ENCODE measurements at places on chromosomes 16 and 17. TPM values are rescaled to one million over a fixed set of nuclear protein-coding genes. Genes with fewer than 3 reads are reported as not detected.
A peak's percentile ranks its signal among the peaks of the same experiment; 100 is the strongest.

- peak; percentile 82 for DNase-seq
These were observed 69.9 kb downstream of the ABR start for GRCh38 chr17:1109606-1110540.

DNA sequence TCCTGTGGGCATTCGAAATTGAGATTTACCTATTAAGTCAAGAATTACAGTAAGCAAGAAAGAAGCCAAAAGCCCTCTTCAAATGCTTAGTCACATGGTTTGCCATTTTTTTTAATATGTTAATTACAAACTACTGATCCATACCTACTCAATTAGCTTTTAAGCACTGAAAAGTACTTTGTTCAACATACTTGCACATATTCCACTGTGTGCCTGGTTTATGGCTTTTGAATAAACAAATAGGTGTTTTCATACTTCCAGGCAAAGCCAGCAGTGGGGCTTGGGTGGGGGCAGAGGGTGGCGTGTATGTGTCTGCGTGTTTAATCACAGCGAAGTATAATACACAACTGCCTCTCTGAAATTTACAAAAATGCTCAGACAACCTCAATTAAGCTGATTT, 51.4 kb downstream of the GAS7 start:
- no peak for DNase-seq

DNA sequence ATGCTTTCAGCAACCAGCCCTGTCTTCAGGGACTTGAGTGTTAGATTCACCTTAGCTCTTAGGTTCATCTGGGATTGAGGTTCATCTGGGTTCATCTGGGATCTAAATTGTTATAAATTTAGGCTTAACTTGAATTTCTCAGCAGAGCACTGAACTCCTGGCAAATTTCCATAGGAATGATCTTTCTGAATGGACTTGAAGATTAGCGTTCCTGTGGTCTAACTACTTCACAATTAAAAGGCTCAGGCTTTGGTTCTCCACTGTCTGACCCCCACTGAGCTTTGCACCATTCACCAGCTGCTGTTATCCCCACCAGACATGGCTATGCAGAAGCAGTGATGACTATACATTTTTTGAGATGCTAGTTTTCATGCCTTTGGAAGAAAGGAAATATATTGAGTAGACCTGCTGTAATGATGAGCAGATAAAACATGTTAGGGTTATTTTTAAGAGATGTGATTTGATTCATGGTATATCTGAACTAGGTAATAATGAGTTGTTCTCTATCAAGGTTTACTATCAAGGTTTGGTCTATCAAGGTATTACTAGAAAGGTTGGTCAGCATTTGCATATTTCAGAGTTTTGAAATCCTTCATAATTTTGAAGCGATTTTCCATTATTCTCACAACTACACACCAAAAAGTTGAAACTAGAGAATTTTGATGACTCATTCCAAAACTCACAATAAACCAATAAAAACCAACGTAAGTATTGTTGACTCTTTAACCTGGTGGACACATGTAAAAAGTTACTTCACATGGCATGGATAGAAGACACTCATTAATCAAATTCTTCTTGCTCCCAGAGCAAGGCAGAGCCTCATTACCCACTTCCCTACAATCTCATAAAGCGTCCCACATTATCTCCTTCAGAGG, 71.7 kb downstream of the SNX11 start:
- DNase-seq, result no peak

DNA sequence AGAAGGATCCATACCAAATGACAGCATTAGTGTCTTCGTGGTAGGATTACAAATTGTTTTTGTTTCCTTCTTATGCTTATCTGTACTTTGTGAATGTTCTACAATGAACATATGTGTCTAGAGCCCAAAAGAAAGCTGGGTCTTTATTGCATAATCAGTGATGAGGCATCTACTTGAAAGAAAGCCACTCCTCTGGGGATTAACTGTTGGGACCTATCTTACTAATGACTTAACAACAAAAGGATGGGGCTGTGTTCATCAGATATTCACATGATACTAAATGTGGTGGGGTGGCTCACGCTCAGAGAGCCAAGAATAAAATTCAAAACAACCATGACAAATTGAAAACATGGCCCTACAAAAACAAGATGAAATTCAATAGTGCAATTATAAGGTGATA, 160.2 kb downstream of the RGS9 start:
- no peak for DNase-seq

DNA sequence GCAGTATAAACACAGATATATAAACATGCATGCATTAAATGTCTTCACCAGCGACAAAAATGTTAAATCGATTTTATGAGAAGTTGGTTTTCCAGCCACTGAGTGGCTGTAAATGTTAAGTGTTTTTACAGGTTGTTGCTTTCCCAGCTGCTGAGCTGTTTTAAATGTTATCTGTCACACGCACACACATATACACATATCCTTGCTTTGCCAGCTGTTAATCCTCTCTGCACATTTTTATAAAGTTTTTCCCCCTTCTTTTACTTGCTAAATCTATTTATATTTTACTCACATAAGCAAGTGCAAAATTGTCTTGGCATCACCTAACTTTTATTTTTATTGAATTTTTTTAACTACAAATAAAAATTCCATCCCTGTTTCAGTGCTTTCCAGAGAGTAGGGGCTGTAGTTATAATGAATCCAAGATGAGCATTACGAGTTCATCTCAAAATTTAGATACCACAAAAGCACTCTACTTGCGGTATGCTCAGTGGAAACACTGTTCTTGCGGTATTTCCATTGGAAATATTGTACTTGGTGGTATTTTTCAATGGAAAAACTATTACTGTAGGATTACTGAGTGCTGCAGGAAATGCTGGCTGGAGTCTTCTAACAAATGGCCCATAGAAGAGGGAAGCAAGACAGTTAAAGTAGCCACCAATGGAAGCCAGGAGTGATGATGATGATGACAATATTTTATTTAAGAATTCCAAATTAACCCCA, 124.9 kb upstream of the KCNJ16 start:
- no peak for DNase-seq

GRCh38 chr17:82588266-82589175, 59.7 kb downstream of the WDR45B start:
- no peak for DNase-seq

DNA sequence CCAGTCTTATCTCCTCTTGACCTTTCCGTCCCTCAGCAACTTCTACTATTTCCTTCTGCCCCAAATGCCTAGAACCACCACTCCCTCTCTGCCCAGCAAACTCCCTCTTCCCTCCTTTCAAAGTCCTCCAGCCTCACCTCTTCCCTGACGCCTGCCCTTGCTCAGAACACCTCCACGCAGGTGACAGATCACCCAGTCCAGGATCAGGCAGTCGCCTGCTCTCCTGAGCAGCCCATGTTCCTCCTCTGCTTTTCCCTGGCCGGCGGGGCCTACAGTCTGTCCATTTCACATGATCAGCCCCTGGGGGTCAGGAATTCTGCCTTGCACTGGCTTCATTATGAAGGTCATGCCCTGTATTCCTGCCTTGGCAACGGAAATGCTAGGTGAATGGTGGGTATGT, 422 bp downstream of the CD300LF start:
- DNase-seq, result no peak

DNA sequence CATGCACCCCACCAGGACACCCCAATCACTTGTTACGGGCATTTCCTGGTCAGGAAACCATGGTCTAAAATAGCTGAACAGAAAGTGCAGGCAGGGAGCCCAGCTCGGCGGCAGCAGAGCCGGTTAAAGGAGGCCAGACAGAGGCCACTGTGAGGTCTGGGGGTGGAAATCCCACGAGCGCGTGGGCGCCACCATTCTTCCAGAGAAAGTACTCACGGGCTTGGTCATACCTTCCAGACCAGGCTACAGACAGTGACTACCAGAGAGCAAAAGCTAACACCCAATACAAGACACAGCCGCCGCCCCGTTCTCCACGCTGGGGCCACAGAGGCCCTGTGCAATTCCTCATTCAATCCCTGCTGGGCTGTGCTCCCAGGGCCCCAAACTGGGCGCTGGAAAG, 11.9 kb downstream of the CEP131 start:
- no peak for DNase-seq

GRCh38 chr17:66301864-66302741, at the start of gene PRKCA:
Gene PRKCA (plus strand): TSS chr17:66302613.
- peak; percentile 81 for DNase-seq

DNA sequence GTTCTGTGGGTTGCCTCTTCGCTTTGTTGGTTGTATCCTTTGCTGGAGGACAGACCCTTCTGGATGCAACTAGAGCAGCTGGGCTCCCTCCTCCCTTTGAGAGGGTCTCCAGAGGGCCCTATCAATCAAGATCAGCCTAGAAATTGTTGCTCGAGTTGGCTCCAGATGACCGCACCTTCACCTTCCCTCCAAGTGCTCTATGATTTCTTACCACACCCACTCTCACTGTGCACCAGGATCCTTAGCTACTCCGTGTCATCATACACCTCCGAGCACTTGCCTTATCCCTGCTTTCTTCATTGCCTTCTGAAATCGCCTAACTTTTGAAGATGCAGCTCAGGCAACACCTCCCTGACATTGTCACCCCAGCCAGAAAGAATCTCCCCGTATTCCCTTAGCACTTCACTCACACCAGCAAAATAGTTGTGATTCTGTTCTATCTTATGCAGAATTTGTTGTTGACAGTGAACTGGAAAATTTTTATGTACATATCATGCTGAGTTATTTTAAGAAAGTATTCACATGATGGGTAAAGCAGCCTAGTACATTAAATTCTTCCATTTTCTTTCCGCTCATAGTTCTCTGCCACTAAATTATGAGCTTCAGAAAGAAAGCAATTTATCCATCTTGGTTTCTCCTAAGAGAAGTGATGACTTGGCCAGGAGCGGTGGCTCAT, 52.9 kb downstream of the ABAT start:
- no peak for DNase-seq

GRCh38 chr16:64925166-64925565, 196.7 kb downstream of the CDH11 start:
- peak; percentile 22 for DNase-seq

DNA sequence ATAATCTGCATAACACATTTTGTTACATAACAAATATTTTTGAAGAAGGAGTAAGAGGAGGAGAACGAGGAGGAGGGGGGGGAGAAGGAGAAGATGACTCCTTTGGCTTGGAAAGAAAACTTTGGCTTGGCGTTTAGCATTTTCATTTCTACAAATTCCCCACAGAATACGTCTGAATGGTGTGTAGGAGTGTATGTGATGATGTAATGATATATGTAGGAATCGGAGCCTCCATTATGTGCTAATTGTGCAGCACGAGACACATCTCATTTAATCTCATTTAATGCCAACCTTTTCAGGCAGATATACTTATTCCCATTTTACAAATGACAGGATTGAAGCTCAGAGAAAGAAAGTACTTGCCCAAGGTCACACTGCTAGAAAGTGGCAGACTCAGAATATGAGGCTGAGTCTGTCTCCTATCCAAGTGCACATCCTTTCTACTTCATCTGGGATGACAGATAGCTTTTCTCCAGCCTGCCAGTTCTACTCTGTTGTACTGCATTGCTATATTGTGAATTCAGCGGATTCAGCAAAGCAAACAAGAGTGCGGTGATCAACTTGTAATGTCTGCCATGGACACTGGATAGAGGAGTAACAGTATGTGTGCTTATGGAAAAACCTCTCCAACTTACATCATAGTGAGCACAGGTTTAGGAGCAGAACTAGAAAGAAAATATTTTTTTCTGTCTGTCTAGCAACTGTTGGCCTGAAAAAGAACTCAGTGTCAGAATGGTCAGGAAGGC, 10.4 kb upstream of the SLC47A2 start:
- peak; percentile 52 for DNase-seq

- DNase-seq, result no peak
These were observed 1.1 kb downstream of the CEP20 start for GRCh38 chr16:15887283-15887682.

DNA sequence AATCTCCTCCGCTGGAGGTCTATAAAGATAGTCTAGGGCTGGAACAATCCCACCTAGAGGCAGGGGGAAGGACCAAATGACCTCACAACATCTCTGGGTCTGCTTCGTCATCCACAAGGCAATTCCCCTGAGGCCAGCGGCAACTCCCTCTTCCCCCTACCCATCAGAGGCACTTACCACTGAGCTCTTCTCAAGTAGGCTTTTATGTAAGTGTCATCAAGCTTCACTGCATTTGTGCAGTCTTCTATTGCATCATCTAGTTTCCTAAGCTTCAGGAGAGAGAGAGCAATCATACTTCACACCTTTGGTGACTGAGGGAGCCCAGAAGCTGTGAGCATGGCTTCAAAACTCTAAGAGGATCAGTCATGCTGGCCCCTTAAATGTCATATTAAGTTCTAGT, 21.0 kb downstream of the CNP start:
- DNase-seq, result no peak

The MARF1 gene
- 37.5 TPM for total RNA-seq

The HS3ST2 gene
- 2.7 TPM for total RNA-seq

The ERN2 gene
- total RNA-seq, result 77.7 TPM

The ABCA8 gene
- total RNA-seq, result 15.2 TPM

The CTRL gene
- total RNA-seq, result 11.0 TPM

The SLC5A11 gene
- not detected for total RNA-seq

The CCL1 gene
- not detected for total RNA-seq

The MTHFSD gene
- 8.0 TPM for total RNA-seq

The NKD1 gene
- total RNA-seq, result 6.4 TPM
